ENCODE measurements at places on chromosomes 13 and 19.

DNA sequence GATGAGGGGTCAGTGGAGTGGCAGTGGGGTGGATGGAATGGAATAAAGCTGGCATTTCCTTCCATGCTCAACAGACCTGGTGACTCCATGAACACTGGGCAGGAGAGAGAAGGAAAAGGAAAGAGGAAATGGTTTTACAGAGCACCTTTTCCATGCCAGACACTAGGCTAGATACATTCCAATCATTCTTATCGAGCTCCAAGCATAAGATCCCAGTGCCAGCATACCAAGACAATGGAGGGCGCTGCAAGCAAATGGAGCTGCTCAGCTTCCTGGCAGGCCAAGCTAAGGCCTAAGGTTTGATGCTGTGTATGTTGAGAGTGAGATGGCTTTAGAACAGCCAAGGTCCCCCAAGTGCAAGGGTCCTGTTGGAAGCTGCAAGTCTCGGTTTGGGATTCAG, 113.2 kb downstream of the HSPH1 start:
- no peak for DNase-seq

- no peak for DNase-seq
Measured at GRCh38 chr13:107379407-107380155, 811.6 kb upstream of the ARGLU1 start.

- DNase-seq: no peak
Measured at GRCh38 chr13:50993934-50994333, 84.3 kb downstream of the RNASEH2B start.

DNA sequence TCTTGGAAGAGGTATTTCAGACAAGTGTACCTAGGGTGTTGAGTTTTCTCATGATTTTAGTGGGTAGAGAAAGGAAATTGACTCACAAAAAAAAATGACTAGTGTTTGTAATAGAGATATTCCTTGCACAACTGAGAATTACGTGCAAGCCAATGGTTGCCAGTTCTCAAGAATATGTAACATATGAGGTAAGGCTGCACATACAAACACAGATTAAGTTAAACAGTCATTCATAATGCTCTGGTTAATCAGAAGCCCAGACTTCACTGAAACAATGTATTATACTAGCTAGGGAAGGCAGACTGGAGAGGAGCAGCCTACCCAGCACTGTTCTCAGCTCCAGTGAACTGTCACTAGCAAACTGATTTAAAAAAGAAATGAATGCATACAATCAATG, 418.3 kb downstream of the DIAPH3 start:
- DNase-seq: no peak

- no peak for DNase-seq
Measured at GRCh38 chr19:51226067-51226466, 1.2 kb downstream of the CD33 start.

- no peak for DNase-seq
Measured at GRCh38 chr13:26133851-26134250, 82.0 kb upstream of the SHISA2 start.

- no peak for DNase-seq
Measured at GRCh38 chr13:39682310-39682709, 26.8 kb downstream of the COG6 start.

DNA sequence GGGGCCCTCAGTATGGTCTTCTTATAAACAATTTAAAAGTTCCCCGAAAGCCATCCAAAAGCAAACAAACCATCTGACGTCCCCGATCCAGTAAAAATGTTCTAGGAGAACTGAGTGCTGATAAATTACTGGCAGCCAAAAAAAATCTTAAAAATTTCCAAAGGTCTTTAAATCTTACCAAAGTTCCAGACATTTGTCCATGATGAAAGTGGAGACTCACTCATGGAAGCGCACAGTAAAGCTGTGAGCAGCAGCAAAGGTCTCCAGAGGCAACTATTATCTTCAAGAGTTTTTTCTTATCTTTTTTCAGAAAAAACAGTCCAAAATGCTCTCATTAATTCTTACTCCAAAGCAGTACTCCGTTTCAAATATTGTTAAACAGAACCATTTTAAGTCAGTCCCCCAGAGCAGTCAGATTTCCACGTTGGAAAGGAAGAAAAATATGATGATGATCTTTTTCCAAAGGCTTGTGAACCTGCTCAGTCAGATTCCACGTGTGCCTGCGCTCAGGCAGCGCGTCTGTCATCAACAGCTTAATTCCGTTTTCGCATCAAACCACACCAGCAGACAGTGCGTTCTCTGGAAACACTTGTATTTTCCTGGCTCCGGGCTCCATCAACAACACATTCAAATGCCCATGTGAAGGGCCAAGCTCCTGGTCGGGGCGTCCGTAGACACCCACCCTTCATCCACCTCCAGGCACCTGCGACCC, 85.4 kb downstream of the COL4A1 start:
- DNase-seq: no peak

DNA sequence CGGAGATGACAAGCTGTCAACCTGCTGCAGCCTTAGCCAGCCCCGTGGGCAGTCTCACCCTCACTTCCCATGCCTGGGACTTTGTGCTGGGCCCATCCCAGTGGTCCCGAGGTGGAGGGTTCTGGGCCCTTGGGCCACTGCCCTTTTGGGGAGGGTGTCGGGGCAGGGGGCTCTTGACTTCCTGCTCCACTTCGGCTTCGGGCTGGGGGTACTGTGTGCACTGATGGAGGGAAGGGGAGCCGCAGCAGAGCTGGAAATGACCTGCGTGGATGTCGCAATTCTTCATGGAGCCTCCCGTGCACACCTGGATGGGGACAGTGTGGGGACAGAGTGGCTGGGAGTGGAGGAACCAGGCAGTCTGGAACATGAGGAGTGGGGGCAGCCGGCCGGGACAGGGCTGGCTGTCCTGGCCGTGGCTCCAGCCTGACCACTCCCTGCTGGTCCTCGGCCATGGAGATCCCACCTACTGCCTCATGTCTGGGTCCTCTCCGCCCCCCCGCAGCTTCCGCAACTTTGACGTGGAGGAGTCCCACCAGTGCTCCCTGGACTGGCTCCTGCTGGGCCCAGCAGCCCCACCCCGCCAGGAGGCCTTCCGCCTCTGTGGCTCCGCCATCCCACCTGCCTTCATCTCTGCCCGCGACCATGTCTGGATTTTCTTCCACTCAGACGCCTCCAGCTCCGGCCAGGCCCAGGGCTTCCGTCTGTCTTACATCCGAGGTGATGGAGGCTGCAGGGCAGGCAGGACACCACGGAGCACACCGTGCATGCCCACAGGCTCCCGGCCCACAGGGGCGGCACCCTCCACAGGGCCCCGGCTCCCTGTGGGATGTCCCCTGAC, 10.2 kb downstream of the LRP3 start:
- no peak for DNase-seq

- DNase-seq: no peak
Measured at GRCh38 chr19:30744741-30745475, 372.7 kb downstream of the ZNF536 start.

GRCh38 chr13:110431425-110432294, 124.6 kb downstream of the COL4A2 start:
- DNase-seq: no peak

DNA sequence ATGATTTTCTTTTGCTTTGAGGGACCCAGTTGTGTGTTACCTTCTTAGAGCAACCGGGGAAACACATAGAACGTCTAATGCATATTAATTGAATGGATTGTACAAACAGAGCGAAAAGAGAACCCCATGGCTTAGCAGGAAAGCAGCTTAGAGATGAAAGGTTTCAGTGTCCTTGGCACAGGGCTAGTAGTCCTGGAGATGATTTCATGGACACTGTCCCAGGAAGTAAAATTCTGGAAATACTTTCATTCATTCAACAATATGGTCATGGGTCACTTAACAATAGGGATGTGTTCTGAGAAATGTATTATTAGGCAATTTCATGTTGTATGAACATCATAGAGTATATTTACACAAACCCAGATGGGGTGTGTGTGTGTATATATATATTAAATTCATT, 9.7 kb upstream of the FUT2 start:
- no peak for DNase-seq

- DNase-seq: no peak
Measured at GRCh38 chr13:25765266-25765665, 286.6 kb downstream of the SHISA2 start.

- peak; percentile 90 for DNase-seq
Measured at GRCh38 chr19:45882652-45883585, 3.0 kb downstream of the IRF2BP1 start.

DNA sequence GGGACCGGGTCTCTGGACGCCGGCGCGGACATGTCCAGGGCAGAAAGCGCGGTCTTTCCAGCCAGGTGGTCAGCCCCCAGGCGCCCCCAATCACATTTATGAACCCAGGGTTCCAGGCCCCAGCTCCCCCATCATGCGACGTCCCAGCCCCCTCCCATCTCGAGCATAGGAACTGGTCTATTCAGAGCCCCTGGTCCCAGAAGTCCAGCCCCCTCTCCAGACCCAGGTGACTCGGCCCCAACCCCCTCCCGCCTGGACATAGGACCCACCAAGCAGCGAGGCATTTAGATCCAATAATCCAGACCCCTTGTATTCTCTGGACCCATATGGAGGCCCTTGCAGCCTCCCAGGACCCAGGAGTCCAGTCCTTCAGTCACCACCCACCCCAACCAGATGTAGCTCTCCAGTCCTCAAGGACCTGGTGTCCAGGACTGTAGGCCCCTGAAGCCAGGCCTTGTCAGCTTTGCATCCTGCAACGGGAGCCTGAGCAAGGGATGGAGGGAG, 501 bp downstream of the APLP1 start:
- DNase-seq: no peak

- DNase-seq: no peak
Measured at GRCh38 chr19:6272913-6273600, 6.7 kb downstream of the MLLT1 start.

DNA sequence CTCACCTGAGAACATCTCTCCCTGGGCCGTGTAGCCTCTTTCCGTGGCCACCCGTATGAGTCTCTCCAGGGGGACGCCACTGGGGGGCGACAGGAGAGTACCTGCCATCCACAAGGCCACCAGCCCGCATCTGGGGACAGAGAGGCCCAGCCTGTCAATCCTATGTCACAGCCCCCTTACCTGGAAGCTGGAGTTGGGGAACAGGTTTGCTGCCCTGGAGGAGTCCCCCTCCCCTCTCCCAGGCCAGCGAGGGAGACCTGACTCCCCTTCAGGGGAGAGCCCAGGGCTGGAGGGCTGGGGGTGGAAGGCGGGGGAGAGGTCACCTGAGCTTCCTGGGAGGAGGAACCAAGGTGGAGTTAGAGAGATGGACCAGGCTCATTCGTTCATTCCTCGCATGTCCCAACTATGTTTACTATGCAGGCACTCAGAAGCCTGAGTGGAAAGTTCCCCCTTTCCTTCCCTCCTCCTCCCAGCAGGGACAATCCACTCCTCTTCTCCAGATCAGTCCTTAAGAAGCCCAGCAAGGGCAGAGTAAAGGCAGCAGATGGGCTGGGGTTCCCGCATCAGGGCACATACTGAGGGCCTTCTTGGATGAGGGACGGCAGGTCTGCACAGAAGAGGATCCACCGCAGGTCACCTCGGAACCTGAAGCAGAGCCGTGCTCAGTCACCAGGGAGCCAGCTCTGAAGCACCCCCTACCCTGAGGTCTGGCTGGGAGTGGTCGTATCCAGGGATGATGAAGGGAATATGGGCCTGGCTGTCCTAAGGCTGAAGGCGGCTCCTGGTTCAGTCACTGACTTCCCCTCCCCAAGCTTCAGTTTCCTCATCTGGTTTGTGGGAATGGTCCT, 5.5 kb downstream of the ACTMAP start:
- no peak for DNase-seq

DNA sequence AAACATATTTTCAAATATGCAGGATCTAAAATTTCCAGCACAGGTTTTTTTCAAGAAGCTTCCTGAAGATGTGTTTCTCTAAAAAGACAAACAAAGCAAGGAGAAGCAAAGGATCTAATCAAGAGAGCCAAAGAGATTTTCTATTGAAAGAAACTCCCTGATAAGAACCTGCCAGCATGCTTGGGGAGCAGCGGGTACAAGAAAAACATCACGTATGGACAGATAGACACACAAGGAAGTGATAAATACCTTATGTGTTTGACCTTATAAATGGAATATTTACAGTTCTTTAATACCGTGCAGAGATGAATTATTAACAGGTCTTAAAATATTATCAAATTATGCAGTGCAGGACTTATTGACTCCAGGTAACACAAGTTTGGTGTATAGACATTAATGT, 562.1 kb downstream of the DACH1 start:
- DNase-seq: no peak

- no peak for DNase-seq
Measured at GRCh38 chr13:101291206-101291605, 125.1 kb downstream of the NALCN start.

GRCh38 chr13:20400774-20401173, 124.9 kb downstream of the CRYL1 start:
- no peak for DNase-seq

- peak; percentile 34 for DNase-seq
Measured at GRCh38 chr13:46165485-46166223, 16.3 kb downstream of the LCP1 start.

DNA sequence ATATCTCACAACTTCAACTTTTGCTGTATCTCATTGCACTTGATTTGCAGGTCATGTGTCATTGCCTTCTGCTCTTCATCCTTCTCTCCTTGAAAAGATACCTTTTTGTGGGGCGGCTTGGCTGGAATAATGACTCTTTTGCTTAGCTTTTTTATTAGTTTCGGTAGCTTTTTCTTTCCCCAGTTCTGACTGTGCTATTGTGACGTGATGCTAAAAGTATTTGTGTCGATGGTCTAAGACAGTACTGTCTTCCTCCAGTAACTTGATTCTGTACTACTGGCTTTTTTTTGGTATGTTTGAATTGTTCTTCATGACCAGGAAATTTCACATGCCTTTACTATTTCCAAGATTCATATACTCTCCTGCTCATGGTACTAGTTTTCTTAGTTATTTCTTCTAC, 63.1 kb downstream of the SLITRK1 start:
- no peak for DNase-seq

DNA sequence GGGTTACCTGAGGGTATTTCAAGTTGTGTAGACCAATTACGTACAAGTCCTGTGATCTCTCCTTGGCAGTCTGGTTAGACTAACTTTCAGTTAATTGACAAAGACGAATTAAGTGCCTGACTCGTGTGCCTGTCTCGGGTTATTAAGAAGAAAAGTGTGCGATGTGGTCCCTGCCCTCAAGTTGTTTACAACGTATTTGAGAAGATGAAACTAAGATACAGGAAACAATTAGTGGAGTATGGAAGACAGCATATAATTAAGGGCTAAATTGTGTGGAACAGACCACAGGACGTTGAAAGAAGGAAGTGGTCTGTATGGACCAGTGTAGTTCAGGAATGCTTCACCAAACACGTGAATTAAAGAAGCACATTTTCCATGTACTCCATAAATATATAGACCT, 49.2 kb downstream of the KLF5 start:
- no peak for DNase-seq

DNA sequence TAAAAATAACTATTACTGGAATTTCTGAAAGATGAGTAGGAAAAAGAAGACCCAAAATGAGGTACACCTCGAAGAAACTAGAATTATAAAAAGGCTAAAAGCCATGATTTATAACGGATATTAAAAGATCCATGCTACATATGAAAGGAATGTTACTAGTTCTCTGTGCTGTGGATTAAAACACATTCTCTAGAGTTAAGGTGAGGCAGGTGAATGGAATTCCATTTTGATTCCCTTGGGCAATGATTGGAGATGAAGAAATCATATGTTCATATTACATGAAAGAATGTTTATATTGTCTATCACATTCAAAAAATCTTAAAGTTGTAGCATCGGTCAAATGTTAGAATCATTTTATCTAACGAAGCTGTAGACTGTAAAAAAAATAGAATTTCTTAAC, 783.7 kb downstream of the PCDH9 start:
- DNase-seq: no peak

GRCh38 chr13:34620074-34620850, 321.8 kb upstream of the NBEA start:
- DNase-seq: no peak
